Uterus (tissue), 4 donors: ENCODE measurements at places on chromosomes 1 and 21. TPM values are rescaled to one million over a fixed set of nuclear protein-coding genes. Genes with fewer than 3 reads are reported as not detected.
A peak's percentile ranks its signal among the peaks of the same experiment; 100 is the strongest.

DNA sequence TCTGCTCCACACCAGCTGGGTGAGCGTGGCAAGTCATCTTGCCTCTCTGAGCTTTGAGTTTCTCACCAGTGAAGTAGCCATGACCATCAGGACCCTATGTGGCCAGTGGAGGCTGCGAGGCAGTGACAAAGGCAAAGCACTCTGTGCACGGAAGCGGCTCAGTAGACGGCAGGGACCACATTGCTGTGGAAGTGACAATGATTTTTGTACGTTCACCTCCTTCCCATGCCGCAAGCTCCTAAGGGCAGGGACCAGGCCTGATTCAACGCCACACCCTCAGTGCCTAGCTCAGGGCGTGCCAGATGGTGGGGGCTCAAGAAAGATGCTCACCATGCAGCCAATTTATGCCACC, 210.5 kb downstream of the MATN1 start:
- H3K4me1 ChIP-seq, result no peaks in the 10 kb centered on the region
- no peaks in the 10 kb centered on the region for H3K36me3 ChIP-seq
- DNase-seq, result no peak
- H3K27ac ChIP-seq, result no peak overlapping the region
- H3K4me3 ChIP-seq, result no peak overlapping the region
- H3K27me3 ChIP-seq, result no peaks in the 10 kb centered on the region

GRCh38 chr1:162632698-162633080, 425 bp downstream of the DDR2 start:
- H3K27ac ChIP-seq, result peak overlapping the region; percentile 83
- no peaks in the 10 kb centered on the region for H3K36me3 ChIP-seq
- no peaks in the 10 kb centered on the region for H3K27me3 ChIP-seq
- DNase-seq, result no peak

SAMSN1 gene
- 3.0 TPM for total RNA-seq

RUNX3 gene
- total RNA-seq, result not detected

LCE2C gene
- not detected for total RNA-seq

GRCh38 chr1:33425900-33426299, 5.0 kb downstream of the PHC2 start:
- H3K4me1 ChIP-seq, result no peaks in the 10 kb centered on the region
- no peak for DNase-seq
- H3K36me3 ChIP-seq, result no peaks in the 10 kb centered on the region
- no peaks in the 10 kb centered on the region for H3K27me3 ChIP-seq
- H3K27ac ChIP-seq, result no peak overlapping the region

- H3K27me3 ChIP-seq, result no peaks in the 10 kb centered on the region
- no peak overlapping the region for H3K27ac ChIP-seq
- H3K36me3 ChIP-seq, result no peaks in the 10 kb centered on the region
These were observed 18.7 kb upstream of the CD55 start for GRCh38 chr1:207302618-207303393.

CRYBG2 gene
- total RNA-seq, result not detected

- H3K27me3 ChIP-seq, result no peaks in the 10 kb centered on the region
- no peak overlapping the region for H3K27ac ChIP-seq
- no peaks in the 10 kb centered on the region for H3K4me1 ChIP-seq
- H3K4me3 ChIP-seq, result no peak overlapping the region
- H3K36me3 ChIP-seq, result no peaks in the 10 kb centered on the region
These were observed 37.1 kb downstream of the TGFB2 start for GRCh38 chr1:218382261-218382660.

DNA sequence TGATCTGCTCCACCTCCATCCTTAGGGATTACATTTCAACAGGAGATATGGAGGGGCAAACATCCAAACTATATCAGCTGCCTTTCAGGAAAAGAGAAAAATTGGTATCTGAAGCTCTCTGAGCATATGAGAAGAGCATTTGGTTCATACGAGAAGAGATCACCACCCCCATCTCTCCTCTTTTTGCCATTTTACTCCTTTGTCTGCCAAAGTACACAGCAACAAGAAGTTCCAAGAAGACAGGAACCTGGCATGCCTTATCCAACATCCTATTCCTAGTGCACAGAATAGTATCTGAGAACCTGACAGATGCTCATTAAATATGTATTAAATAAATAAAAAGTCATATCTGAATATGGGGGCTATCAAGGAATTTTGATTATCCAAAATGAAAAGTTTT, 142.5 kb upstream of the PKN2 start:
- H3K4me1 ChIP-seq, result no peaks in the 10 kb centered on the region
- H3K27ac ChIP-seq, result no peak overlapping the region
- DNase-seq, result no peak
- H3K4me3 ChIP-seq, result no peak overlapping the region
- H3K36me3 ChIP-seq, result no peaks in the 10 kb centered on the region

DNA sequence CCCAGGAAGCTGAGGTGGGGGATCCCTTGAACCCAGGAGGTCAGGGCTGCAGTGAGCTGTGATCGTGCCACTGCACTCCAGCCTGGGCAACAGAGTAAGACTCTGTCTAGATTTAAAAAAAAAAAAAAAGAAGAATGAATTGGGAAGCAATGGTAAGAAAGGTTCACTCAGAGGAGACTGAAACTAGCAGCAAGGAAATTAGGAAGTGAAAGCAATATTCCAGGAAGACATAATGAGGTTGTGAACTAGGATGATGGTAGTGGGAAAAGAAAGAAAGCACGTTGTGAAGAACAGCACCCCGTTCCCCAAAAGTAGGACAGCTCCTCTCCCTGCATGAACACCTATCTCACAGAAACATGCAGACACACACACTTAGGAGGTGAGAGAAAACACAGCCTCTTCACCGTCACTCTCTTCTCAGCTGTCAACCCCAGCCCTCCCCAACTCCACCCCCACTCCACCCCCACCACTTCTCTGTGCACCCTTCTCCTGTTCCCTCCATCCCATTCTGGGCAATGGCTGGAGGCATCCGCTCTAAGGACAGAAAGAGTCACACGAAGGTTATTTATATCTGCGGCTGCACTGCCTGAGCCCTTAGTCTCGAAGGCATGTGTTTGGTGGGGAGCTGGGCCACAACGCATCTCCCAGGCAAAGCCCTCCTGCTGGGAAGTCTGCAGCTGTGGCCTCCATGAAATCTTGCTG, 101.8 kb upstream of the LPGAT1 start:
- H3K27ac ChIP-seq, result no peak overlapping the region
- H3K27me3 ChIP-seq, result no peaks in the 10 kb centered on the region
- H3K4me1 ChIP-seq, result no peaks in the 10 kb centered on the region
- no peak overlapping the region for H3K4me3 ChIP-seq
- no peak for DNase-seq

DNA sequence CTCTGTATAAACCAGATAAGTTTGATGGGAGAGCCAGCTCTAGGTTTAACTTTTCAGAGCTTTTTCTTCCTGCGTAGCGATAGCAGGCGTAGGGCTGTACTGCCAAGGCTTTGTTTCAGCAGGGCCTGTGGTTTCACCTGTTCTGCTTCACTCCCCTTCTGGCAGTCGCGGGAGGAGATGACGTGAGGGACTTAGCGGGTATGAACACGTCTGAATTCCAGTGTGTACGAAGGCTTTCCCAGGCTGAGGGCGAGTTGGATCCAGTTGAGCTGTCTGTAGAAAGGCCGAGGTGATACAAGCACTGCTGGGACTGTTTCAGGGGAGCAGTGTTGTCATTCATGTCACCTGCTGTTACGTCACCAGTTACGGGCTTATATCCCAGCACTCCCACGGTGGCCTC, 21.2 kb downstream of the PEX14 start:
- H3K27me3 ChIP-seq, result no peaks in the 10 kb centered on the region
- H3K27ac ChIP-seq, result no peak overlapping the region
- no peak overlapping the region for H3K4me3 ChIP-seq
- no peaks in the 10 kb centered on the region for H3K36me3 ChIP-seq
- no peaks in the 10 kb centered on the region for H3K4me1 ChIP-seq
- DNase-seq, result no peak

AGMAT gene
- total RNA-seq, result 0.27 TPM

GRCh38 chr21:42597487-42598158, 55.8 kb upstream of the PDE9A start:
- no peaks in the 10 kb centered on the region for H3K27me3 ChIP-seq
- H3K27ac ChIP-seq, result no peak overlapping the region
- no peak overlapping the region for H3K4me3 ChIP-seq
- no peak for DNase-seq

- no peaks in the 10 kb centered on the region for H3K36me3 ChIP-seq
- H3K4me3 ChIP-seq, result no peak overlapping the region
- H3K27me3 ChIP-seq, result peaks cover 2% of the 10 kb centered on the region
- H3K4me1 ChIP-seq, result no peaks in the 10 kb centered on the region
These were observed 4.8 kb downstream of the TP73 start for GRCh38 chr1:3657096-3657475.

DNA sequence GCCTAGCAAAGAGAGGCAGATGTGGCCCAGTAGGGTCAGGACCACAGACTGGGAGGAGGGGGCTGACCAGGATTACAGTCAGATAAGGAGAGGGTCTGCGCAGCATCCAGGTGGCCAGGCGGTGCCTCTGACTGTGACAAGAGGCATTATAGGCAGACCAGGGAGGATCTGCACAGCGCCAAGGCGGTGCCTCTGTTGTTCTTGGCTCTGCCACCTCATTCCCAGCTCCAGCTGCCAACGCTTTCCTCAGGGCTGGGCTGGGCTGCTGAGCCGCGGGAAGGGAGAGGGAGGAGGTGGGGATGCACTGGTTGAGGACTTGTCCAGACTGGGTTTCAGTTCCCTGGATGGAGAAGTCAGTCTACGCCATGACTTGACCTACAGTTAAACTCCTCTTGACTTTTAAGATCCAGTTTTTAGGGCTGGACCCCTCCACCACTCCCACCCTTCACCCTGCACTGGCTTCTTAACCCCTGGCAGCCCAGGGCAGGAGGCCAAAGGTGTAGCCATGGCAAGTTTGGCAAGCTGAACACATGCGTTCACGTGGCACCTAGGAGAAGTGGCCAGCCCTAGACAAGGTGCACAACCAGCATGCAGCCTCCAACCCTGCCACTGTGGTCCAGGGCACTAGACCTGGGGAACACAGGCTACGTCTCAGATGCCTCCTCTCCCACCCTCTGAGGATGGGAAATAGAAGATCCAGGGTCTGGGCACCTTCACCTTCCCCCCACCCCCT, 4.5 kb upstream of the CRABP2 start:
- H3K4me3 ChIP-seq, result no peak overlapping the region
- H3K4me1 ChIP-seq, result no peaks in the 10 kb centered on the region
- DNase-seq, result peak; percentile 52

NKAIN1 gene
- total RNA-seq, result not detected

- H3K27me3 ChIP-seq, result no peaks in the 10 kb centered on the region
- DNase-seq, result peak; percentile 78
- H3K36me3 ChIP-seq, result no peaks in the 10 kb centered on the region
- no peaks in the 10 kb centered on the region for H3K4me1 ChIP-seq
- no peak overlapping the region for H3K4me3 ChIP-seq
These were observed 21.2 kb upstream of the OTUD3 start for GRCh38 chr1:19861034-19861433.

DNA sequence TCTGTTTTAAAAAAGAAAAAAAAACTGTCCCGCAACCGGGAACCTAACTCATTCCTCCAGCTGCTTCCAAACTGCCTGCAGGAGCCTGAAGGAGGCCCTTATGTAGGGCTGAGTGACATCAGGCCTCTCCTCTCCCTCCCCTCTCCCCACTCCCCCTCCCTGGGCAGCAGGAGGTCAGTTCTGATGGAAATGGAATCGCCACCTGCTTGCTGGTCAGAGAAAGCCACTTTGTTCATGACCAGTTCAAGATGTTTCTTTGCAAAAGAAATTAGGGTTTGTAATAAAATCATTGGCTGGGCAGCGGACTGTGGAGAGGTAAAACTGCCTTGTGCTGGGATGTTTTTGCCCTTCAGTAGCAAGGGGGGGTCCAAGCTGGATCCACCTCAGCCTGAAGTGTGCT, at the start of gene MAP1LC3C:
MAP1LC3C (minus strand) TSS at position 73 of the 400 bp plus-strand sequence. CDS start 90 bp downstream, outside the sequence.
- no peak for DNase-seq
- no peaks in the 10 kb centered on the region for H3K27me3 ChIP-seq

CLCNKB gene
- not detected for total RNA-seq

DNA sequence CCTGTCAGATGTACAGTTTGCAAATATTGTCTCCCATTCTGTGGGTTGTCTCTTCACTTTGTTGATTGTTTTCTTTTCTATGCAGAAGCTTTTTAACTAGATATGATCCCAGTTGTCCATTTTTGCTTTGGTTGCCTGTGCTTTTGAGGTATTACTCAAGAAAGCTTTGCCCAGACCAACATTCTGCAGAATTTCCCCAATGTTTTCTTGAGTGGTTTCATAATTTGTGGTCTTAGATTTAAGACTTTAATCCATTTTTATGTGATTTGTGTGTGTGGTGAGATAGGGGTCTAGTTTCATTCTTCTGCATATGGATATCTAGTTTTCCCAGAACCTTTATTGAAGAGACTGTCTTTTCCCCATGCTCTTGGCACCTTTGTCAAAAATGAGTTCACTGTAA, 116.9 kb downstream of the DUSP10 start:
- DNase-seq, result no peak
- H3K36me3 ChIP-seq, result no peaks in the 10 kb centered on the region
- no peaks in the 10 kb centered on the region for H3K27me3 ChIP-seq
- no peaks in the 10 kb centered on the region for H3K4me1 ChIP-seq

PDPN gene
- total RNA-seq, result 30.0 TPM

DNA sequence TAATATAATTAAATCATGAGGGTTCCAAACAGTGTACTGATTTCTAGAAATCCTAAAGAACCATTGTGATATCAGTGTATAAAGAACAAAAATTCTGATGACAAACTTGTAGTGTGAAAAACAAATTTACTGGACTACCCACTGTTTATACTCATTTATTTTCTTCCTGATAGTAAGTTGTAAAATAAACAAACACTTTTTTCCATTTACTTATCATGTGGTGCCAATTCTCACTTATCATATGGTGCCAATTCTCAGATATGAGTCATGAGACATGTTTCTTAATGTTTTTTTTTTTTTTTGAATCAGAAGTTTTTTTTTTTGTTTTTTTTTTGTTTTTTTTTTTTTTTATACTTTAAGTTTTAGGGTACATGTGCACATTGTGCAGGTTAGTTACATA, 137.7 kb downstream of the LEPR start:
- no peak for DNase-seq
- no peak overlapping the region for H3K4me3 ChIP-seq
- no peak overlapping the region for H3K27ac ChIP-seq
- H3K36me3 ChIP-seq, result no peaks in the 10 kb centered on the region

RLF gene
- 30.2 TPM for total RNA-seq

DNA sequence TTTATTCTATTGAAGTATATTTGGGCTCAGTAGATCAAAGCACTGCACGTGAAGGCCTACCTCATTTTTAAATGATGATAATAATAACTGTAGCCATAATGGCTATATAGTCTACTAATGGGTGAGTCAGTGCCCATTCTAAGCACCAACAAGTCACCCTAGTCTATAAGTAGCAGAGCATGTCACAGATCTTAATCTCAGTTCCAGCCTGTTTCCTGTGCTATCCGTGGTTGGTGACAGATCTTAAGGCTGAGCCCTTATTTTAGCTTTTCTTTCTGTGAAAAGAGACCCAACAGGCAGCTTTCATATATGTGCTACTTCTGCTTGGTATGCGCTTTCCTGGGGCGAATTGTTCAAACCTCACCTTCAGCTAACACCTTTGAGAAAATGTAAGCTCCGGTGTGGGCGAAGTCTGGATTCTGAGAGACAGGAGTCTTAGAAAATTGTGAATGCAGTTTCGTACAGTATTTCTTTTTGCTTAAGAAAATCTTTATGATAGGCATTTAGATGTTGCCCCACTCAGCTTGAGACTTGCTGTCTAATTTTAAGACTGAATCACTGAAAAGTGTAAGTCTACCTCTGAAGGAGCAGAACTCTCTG, 59.6 kb downstream of the FMN2 start:
- no peak for DNase-seq
- H3K27ac ChIP-seq, result no peak overlapping the region
- H3K27me3 ChIP-seq, result no peaks in the 10 kb centered on the region
- H3K4me1 ChIP-seq, result no peaks in the 10 kb centered on the region
- no peaks in the 10 kb centered on the region for H3K36me3 ChIP-seq

- no peak overlapping the region for H3K4me3 ChIP-seq
- no peaks in the 10 kb centered on the region for H3K27me3 ChIP-seq
- H3K27ac ChIP-seq, result no peak overlapping the region
- H3K4me1 ChIP-seq, result peaks cover 4% of the 10 kb centered on the region
- no peak for DNase-seq
- no peaks in the 10 kb centered on the region for H3K36me3 ChIP-seq
These were observed 50.8 kb upstream of the MACF1 start for GRCh38 chr1:39153684-39154083.
